ENCODE measurements at places on chromosomes 11 and 22.

- DNase-seq, result no peak
Measured at GRCh38 chr11:126115816-126116331, 53.2 kb upstream of the CDON start.

- no peak for DNase-seq
Measured at GRCh38 chr11:45755281-45755859, 49.6 kb upstream of the SLC35C1 start.

GRCh38 chr22:38843201-38843656 is 599 bp downstream of the NPTXR start:
- peak; percentile 58 for DNase-seq

- peak; percentile 49 for DNase-seq
Measured at GRCh38 chr22:41966607-41967240, 2.5 kb upstream of the SEPTIN3 start.

GRCh38 chr22:47130883-47131631 is 368.6 kb downstream of the TBC1D22A start:
- DNase-seq, result no peak

DNA sequence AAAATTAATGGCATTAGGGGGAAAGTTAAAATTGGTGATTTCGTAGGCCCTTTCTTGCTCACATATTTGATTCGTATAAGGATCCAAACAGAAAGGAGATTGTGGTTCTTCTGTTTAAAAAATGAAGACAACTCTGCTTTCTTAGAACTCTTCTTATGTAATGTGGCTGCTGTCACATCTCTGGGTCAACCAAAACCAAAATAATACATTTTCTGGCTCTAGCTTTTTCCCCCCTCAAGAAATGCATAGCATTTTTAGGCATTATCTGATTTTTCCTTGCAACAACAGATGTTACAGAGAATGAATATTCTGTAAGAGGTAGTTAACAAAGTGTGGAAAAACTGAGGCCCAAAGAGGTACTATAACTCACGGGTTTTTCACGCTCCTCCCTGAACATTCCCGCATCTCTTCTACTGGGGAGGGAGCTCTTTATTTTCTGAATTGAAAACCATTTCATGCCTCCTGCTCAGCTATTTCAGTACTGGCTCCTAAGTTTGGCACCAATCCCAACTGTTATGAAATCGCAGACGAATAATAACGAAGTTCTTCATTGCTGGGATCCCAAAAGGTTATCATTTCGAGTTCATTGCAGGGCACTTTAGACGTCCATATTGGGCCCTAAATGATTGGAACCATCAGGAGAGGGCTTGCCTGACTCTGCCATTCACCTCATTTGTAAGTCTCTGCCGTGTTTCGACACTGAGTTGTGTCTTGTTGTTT is 17.1 kb downstream of the GRAP2 start:
- DNase-seq, result peak; percentile 17

DNA sequence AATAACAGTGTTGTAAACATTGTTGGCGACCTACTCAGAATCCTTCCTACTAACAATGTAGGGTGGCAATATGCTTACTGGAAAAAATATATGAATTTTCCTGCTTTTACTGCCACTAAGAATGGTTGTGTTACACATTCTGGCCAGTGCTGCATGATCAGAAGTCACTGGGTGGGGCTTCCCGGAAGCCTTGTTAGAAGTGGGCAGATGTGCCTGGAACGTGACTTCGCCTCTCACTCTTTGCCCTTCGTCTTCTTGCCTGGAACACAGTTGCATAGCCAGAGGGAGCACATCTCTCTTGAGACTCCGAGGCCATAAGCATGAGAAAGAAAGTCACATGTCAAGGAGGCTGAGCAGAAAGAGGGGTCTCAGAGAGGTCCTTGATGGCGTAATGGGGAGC is 48.6 kb downstream of the NXPE1 start:
- DNase-seq, result no peak

DNA sequence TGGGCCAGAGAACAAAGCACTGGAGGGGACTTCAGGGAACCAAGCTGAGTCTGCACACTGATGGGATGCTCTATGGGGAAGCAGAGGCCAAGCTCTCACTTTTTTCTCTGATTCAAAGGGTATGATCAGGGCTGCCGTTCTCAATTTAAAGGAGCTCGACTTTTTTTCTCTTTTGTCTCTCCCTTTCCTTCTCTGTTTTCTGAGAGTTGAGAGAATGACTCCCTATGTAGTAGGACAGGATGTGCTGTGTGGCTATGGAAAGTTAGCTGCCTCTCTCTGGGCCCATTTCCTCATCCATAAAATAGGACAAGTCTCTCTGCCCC is 7.9 kb downstream of the ADORA2A start:
- no peak for DNase-seq

GRCh38 chr11:353179-353873 is 16.0 kb upstream of the B4GALNT4 start:
- DNase-seq, result no peak

GRCh38 chr11:125165111-125165842 is 726 bp downstream of the PKNOX2 start:
- DNase-seq, result peak; percentile 30

DNA sequence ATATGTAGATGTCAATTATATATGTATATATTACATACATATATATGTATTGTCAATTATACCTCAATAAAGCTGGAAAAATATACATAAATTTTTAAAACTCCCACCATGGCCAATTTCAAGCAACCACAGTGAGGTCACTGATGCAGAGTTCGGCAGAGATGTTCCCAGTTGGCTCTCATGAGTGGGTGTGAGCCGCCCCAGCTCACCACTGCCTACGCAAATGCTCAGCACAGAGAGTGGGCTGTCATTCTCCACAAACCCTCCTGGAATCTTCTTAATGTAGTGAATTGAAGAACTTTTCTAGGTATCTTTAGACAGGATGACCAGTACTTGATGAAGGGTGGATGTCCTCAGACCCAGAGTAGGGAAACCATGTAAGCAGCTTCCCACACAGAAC is 96.6 kb upstream of the TMEM45B start:
- DNase-seq, result no peak

- DNase-seq, result no peak
Measured at GRCh38 chr11:6260207-6260726, 629 bp downstream of the CCKBR start.

DNA sequence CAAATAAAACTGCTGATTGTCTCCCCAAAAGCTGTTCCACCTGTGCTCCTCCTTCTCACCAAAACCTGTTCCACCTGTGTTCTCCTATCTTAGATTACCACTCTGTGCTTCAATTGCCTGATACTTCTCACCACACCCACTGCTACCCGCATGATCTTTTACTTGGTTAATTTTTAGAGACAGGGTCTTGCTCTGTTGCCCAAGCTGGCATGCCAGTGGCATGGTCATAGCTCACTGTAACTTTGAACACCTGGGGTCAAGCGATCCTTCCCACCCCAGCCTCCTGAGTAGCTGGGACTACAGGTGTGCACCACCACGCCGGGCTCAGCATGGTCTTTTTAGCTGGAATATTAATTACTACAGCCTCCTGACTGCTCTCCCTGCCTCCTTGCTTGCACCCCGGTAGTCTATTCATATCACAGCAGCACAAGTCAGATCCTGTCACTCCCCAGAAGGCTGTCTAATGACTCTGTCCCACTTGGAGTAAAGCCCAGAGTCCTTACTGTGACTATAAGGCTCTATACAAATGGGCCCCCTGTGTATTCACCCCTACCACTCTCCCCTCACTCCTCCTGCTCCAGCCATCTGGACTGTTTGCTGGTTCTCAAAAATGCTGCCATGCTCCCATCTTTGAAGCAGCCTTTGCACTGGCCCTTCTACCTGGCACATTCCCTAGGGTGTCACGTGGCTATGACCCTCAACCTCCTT is 3.5 kb downstream of the C11orf91 start:
- no peak for DNase-seq

DNA sequence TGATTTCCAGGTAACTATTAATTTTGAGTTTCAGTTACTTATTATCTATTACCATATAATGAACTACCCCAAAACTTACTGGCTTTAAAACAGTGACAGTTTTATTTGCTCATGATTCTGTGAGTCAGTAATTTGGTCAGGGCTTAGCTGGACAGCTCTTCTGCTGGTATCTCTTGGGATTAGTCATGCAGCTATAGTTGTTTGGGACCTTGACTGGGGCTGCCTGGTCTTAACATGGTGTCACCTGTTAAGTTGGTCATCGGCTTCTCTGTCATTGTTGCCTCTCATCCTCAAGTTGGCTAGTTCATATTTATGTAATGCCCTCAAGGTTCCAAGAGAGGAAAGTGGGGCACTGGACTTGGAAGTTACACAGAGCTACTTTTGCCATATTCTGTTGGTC is 177.5 kb downstream of the TMEM135 start:
- DNase-seq, result no peak

GRCh38 chr11:83971063-83971462 is 684.9 kb upstream of the CCDC90B start:
- DNase-seq, result no peak

DNA sequence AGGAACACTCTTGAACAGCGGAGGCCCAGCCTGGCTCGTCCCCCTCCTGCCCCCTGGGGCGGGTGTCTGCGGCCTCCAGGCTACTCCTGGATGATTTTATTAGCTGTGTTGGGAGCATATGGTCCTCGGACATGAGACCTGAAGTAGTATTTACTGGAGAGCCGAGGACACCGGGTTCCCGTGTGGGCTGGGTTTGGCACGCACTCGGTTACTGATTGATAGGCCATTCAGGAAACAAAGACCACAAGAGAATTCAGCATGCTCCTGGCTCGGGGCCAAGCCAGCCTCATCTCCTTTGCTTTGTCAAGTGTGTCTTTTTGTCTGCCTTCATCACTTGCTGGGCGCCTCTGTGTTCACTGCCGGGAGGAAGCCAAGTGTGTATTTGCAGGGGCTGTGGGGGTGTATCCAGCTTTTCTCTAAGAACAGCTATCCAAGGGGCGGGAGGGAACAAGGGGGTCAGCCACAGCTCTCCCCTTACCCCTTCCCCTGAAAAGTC is 9.7 kb downstream of the FXYD2 start:
- DNase-seq, result peak; percentile 86

DNA sequence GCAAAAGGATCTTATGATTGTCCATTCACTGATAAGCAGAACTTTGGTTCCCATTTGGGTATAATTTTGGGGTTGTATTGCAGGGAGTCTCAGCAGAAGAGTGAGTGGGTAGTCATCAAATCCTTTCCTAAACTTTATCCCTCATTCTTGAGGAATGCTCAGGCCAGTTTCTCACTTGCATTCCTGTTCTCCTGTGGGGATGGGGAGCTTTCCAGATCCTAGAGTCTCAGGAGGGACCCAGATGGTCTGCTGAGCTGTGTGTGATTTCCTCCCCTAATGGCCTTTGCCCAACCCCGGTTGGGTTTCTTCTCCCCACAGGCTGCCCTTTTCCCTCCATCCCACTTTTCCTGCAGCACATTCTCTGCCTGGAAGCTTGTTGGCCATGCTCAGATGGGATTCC is 79.9 kb downstream of the MIAT start:
- DNase-seq, result no peak

GRCh38 chr11:86179646-86180064 is 64.9 kb upstream of the EED start:
- DNase-seq, result no peak

DNA sequence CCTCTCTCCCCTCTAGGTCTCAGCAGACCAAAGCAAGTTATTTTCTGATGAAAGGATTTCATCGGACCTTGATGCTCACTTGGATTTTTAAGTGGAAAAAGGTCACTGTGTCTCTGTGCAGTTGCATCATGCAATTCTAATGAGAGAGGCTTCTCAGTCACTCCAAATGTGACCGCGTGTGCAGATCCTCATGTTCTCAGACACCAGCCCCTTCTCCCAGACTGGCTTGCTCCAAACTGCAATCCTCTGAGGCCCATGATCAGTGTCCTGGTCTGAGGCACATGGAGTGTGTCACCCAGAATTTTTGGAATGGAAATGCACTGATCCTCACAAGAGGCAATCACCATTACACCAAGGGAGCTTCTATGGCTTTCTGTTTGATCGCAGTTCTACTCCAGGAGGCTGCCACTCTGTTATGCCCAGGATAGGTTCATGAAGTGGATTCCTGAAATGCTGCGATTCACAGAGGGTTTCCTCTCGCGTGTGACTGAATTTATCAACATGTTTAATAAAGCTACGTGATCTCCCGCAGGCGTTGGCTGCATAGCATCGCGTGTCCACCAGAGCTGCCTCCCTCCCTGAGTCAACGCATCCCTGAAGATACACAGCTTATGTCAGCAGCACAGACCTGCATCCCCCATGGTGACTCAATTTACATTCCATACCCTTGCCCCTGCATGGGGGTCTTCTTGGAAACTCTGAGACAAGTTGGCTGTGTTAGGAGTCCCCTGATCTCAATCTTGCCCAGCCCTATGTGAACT is 544.6 kb upstream of the B3GAT1 start:
- DNase-seq, result no peak

DNA sequence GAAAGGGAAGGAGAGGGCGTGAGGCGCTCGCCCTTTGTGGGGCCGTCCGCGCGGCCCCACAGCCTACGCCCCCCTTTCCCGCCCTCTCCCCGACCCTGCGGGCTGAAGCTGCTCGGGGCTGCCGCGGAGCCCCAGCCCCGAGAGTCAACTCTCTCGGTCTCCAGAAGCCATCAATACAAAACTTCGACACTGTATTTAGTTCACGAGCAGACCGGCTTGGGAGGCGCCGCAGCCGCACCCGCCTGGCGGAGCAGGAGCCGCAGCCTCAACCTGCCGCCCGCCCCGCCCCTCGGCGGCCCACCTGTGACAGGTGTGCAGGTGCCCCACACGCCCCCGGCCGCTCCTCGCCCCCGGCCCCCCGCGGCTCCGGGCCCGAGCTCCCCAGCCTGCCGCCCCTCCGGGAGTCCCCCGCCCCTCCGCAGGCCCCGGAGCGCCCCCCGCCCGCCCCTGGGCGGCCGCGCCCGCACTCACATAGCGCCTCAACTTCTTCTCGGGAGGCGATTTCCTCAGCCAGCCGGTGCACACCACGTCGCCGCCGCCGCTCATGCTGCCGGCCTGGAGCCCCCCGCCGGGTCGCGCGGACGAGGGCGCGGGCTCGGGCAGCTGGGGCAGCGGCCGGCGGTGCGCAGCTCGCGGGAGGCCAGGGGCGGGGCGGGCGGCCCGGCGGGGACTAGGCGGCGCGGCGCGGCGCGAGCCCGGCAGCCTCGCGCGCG is at the start of gene GAB2:
Gene GAB2, minus strand, starts transcription at position 646 of the 713 bp plus-strand sequence. Its CDS starts 100 bp downstream, at position 546.
- no peak for DNase-seq

- DNase-seq, result peak; percentile 69
Measured at GRCh38 chr11:13668957-13669521, 571 bp downstream of the FAR1 start.

DNA sequence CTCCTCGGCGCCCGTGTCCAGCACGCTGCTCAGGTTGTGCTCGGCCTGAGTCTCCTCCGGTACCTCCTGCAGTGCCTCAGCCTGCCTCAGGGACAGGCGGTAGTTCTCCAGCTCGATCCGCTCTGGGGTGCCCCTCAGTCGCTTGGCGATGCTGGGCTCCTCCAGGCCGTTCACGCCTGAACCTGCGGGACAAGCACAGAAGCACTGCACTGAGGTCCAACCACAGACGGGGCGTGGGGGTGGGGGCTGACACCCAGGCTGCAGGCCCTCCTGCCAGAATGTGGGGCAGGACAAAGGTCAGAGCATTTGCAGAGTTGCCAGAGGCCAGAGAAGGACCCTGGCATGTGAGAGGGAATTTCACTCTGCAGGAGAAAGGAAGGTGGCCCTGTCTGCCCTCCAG is 67.6 kb upstream of the BID start:
- no peak for DNase-seq

All from activated T-cell treated with anti-CD3 and anti-CD28 coated beads, Interleukin-2, amount 50 U/mL, for 48 hours (primary cell).